Stimulated activated CD8-positive, alpha-beta memory T cell treated with anti-CD3 and anti-CD28 coated beads, Interleukin-12 subunit alpha, Interleukin-12 subunit beta, amount 100 ng/mL, for 1 hour (primary cell): ENCODE measurements at places on chromosomes 4 and X.

DNA sequence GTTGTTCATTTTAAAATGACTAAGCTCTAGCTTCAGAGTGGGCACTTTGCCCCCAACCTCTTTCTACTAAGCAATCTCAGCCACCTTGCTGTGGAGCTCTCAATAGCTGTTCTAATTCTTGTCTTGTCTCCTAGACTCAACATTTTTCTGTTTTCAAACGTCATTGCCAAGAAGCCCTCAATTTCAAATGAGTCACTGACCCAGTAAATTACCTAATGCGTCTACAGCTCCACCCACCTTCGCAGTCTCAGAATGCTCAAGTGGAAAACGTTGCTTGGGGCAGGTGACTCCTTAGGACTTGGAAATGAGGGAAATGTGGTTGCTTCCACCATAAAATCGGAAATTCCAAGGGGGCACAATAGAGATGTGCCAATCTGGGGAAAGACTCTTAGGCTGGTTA lies 59.0 kb downstream of the ING2 start:
- no peak for DNase-seq

- no peak for DNase-seq
Measured at GRCh38 chrX:13547671-13548070, 21.7 kb upstream of the EGFL6 start.

DNA sequence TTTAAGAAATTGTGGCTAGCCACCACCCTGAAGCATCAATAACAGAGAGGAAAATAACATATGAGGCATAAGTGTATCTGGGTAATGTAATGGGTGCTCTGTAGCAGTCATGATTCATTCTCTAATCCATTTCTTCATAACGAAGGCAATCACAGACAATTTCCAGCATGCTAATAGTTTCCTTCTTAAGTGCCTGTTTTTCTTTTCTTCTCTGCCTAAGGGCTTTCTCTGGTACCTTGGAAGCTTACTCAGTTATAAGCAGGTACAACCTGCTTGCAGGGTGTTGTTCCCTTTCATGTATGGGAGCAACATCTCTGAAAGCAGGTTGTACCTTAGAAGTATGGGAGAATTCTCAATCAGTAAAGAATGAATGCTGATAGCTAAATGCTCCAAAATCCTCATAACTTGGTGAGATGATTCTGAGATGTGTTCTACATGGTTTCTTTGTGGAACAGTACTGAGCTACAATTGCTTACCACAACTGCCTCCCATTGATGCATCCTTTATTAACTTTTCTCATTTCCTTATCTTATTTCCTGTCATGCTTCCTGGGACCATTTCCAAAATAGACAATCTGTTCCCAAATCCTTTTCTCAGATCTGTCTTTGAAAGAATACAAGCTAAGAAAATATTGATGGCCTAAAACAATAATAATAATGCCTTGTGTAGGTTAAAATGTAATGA lies 247.6 kb downstream of the PAPSS1 start:
- no peak for DNase-seq

DNA sequence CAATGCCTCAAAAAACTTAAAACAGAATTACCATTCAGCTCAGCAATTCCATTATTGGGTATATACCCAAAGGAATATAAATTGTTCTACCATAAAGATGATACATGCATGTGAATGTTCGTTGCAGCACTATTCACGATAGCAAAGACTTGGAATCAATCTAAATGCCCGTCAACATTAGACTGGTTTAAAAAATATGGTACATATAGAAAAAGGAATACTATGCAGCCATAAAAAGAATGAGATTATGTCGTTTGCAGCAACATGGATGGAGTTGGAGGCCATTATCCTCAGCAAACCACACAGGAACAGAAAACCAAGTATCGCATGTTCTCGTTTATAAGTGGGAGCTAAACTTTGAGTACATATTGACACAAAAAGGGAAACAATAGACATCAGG lies 10.9 kb upstream of the SYNPO2 start:
- DNase-seq, result no peak
